ENCODE measurements at places on chromosomes 12 and 14. TPM values are rescaled to one million over a fixed set of nuclear protein-coding genes. Genes with fewer than 3 reads are reported as not detected.

GRCh38 chr14:45057881-45058364 lies 26.0 kb upstream of the PRPF39 start:
- no peak for DNase-seq

Gene MIS18BP1
- total RNA-seq: 14.3 TPM

DNA sequence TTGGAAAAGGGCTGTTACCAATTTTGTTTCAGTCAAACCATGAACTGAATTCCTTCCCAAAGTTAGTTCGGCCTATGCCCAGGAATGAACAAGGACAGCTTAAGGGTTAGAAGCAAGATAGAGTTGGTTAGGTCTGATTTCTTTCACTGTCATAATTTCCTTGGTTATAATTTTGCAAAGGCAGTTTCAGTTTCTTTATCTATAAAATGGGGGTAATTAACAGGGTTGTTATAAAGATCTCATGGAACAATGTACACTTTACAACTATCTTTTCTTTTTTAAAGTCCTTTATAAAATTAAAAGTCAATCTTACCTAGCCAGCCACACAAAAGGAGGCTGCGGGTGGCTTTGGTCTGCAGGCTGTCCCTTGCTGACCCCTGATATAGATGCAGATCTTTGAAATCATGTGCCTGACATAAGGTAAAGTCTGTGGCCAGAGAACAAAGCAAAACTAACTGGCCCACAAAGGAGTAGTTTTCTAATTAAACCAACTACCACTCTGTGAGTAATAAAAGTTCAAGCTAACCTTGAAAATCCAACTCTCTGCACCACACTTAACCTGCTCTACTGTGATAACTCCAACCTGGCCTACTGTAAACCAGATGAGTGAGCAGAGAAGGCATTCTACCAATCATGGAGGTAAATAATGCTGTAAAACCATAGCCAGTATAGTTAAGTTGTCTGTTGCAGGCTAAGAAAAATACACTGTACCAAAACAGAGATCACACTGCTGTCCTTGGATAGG lies 49.5 kb downstream of the SLC38A1 start:
- DNase-seq: no peak

Gene LBHD2
- total RNA-seq: not detected

Gene FGD6
- 0.91 TPM for total RNA-seq

Gene WSCD2
- not detected for total RNA-seq

Gene HPD
- total RNA-seq: 3.1 TPM

GRCh38 chr14:31935391-31935790 lies 141.7 kb upstream of the ARHGAP5 start:
- DNase-seq: no peak

GRCh38 chr12:122145505-122146330 lies 28.3 kb downstream of the IL31 start:
- no peak for DNase-seq

Gene NKX2-1
- total RNA-seq: not detected

DNA sequence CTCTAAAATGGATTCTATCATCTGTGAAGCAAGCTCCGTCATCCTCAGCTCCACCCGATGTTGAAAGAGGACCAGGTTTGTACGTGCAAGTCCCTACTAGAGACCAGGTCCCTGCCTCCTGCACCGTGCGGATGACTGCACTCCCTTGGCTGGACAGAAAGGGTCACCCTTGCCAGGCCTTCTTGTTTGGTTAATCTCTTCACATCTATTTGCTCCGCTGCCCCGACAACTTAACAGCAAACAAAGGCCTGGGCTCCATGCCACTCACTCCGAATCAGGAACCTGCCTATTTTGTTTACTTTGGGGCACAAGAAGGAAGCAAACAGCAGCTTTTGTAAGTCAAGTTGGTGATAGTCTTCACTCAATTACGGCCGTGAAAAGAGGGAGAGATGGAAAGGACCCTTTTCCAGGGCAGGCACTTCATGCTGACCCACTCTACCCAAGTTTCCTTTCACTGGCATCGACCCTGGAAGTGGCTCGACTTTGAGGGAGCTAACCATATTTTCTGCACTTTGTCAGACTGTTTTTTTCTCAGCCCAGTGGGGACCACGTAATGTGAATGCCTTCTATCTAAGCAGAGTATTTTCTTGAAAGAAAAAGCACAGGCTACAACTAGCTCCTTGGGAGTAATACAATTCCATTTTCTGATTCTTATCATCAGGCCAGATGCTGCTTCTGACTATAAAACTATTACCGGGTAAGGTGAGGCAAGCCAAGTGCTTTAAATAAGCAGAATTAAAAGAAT lies 202.6 kb downstream of the FOXN3 start:
- DNase-seq: peak; percentile 1

GRCh38 chr14:78823035-78823434 lies 652.9 kb downstream of the NRXN3 start:
- DNase-seq: no peak

DNA sequence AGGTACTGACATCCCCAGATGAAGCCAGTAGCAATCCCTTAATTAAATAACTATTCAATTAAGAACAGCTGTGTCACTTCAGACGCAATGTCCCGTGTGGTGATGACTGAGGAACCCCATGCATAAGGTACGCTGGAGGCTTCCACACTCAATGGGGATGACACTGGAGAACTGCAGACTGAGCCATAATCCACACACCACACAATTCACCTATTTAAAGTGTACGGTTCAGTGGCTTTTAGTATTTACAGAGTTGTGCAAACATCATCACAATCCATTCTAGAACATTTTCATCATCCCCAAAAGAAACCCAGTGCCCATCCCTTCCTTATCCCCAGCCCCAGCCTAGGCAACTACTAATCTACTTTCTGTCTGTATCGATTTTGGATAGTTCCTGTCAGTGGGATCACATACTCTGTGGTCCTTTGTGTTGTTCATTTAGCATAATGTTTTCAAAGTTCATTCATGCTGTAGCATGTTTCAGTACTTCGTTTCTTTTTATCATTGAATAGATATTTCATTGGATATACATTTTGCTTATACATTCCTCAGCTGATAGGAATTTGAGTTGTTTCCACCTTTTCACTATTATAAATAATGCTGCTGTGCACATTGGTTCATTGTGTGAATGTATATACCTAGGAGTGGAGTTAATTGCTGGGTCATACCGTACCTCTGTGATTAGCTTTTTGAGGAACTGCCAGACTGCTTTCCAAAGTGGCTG lies 61.1 kb downstream of the NINJ2 start:
- DNase-seq: no peak

DNA sequence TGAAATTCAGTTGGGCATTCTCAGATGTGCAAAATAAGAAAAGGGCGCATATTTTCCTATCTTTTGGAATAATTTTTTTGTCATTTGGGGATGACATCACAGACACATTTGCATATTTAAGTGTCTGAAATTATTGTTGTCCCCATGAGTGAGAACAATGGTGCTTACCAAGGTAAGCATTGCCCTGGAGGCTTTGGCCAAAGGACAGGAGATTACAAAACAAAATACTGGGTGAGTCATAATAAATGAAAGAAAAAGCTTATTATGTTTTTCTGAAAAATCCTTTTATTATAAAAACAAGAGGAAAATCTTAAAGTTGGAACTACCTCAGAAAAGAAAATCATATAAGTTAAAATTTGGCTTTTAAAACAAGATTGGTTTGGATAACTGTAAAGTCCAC lies 254.9 kb downstream of the BTG1 start:
- DNase-seq: no peak

Gene SMCO2
- total RNA-seq: not detected

- no peak for DNase-seq
Measured at GRCh38 chr12:6932766-6933165, 5.0 kb downstream of the ATN1 start.

Gene C12orf60
- 2.2 TPM for total RNA-seq

DNA sequence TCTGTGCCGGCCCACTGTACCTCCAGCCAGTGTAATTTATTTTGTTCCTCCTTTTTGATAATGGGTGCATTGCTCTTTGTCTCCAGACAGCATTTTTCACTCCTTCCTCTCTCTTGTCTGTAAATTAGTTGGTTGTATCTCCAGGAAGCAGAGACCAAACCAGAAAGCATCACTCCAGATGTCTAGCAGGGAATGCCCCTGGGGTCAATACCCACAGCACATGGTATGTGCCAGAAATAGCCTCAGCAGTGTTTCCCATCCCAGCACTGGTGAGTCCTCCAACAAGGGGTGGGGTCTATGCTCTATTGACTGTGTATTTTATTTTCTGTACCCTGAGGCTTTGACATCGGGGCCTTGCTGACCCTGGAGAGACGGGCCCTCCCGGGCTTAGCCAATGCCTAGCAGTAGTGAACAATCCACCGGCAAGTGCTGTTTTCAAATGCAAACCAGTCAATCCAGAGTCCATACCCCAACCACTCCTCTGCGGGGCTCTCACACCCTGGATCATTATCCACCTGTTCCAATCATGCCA lies 50.2 kb upstream of the FZD10 start:
- no peak for DNase-seq

DNA sequence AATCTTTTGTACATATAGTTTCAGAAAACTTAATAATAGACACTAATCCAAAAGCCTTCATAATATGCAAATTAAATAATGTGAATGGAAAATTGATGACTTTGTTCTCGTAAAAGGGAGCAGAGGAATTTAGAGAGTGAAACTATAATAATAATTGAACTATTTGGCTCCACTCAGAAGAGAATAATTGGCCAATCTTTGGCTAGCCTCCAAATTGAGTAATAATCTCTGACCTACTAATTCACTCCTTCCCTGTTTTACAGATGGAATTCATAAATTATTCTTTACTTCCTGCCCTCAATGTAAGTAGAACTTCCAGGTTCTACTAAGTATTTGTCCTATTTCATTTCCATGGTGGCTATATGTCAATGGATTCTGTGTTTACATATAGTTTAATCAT lies 15.8 kb downstream of the TRIM9 start:
- no peak for DNase-seq

Data from MG63 (cell line).